Suprapubic skin (tissue), 4 donors: ENCODE measurements at places on chromosomes 2 and 18. TPM values are rescaled to one million over a fixed set of nuclear protein-coding genes. Genes with fewer than 3 reads are reported as not detected.

The STON1 gene
- total RNA-seq = 11.2 TPM

The DNMT3A gene
- 12.1 TPM for total RNA-seq

The TGOLN2 gene
- 74.0 TPM for total RNA-seq

DNA sequence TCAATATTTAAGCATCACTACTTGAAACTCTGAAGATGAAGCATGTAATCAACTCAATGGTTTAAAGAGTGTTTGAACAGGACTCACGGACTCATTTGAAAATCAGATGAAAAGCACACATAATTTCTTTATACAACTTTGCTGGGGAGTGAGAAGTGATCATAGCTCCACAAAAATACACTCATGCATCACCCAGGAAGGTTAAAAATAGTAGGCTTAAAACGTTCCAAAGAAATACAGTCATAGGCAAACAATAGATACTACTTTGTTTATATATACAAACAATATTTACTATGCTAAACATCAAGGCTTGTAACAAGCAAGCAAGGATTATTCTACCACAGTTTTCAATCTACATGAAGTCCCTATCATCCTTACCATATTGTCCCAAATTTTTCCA lies 11.6 kb downstream of the HNRNPLL start:
- DNase-seq = no peak

GRCh38 chr2:68805025-68805424 lies 66.2 kb downstream of the BMP10 start:
- no peak for DNase-seq

- DNase-seq = no peak
Observed at GRCh38 chr2:100418406-100418962, 1.0 kb upstream of the CHST10 start.

DNA sequence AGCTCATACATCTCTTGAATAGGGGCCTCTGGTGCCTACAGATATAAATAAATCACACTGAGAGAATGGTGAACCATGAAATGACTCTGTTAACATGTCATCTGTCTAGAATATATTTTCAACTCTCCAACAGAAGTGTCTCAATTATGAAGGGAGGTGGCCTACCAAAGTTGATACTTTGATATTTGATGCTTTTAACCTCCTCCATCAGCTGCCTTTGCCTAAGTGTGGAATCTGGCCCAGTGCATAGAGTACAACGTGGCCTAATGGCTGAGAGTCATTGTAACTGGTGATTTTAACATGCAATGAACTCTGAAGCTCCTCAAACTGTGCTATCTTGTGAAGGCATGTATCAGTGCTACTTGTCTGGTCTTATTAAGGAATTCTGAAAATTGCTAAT lies 93.4 kb downstream of the MYO3B start:
- no peak for DNase-seq

DNA sequence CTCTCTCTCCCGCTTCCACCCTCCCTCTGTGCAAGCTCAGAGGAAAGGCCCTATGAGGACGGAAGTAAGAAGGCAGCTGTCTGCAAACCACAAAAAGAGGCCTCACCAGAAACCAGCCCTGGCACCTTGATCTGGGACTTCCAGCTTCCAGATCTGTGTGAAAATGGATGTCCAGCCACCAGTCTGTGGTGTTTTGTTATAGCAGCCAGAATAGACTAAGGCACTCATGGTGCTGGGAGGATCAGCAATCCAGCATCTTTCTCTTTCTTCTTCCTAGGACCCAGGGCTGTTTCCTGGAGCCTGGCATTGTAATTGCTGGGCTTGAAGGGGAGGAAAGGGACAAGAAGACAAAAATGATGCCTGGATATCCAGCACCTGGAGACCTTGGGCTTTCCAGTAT lies 122.5 kb downstream of the SOCS6 start:
- no peak for DNase-seq
